ENCODE measurements at places on chromosomes 6 and 20.

- no peaks in the 10 kb centered on the region for H3K36me3 ChIP-seq
- H3K4me3 ChIP-seq = no peak overlapping the region
- no peak for DNase-seq
- H3K27ac ChIP-seq = no peak overlapping the region
- H3K27me3 ChIP-seq = no peaks in the 10 kb centered on the region
- no peaks in the 10 kb centered on the region for H3K4me1 ChIP-seq
Measured at GRCh38 chr20:11193241-11193640, 519.4 kb upstream of the JAG1 start.

DNA sequence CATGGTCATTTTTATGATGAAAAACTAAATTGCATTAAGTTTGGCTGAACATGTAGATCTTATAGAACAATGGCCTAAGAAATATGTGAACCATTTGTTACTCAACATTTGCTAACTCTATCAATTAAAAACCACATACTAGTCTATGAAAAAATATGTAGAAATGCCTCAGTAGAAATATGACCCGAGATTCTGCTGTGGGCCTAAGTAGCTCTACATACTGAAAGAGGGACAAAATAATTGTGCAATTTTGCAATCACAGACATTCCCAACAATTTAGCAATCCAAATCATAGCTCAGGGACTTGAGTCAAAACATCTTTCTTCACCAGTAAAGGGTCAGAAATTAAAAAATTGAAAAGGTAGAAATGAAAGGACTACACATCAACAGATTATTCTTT is 619.0 kb downstream of the FRK start:
- DNase-seq = no peak
- H3K4me3 ChIP-seq = no peak overlapping the region
- H3K27ac ChIP-seq = no peak overlapping the region
- no peaks in the 10 kb centered on the region for H3K27me3 ChIP-seq
- H3K4me1 ChIP-seq = no peaks in the 10 kb centered on the region
- no peaks in the 10 kb centered on the region for H3K36me3 ChIP-seq

- H3K36me3 ChIP-seq = no peaks in the 10 kb centered on the region
- H3K4me1 ChIP-seq = peaks cover 3% of the 10 kb centered on the region
- no peaks in the 10 kb centered on the region for H3K27me3 ChIP-seq
- H3K27ac ChIP-seq = no peak overlapping the region
Measured at GRCh38 chr6:130928158-130928912, 101.1 kb downstream of the SMLR1 start.

GRCh38 chr6:152096863-152097496 is 289.5 kb downstream of the ESR1 start:
- H3K36me3 ChIP-seq = no peaks in the 10 kb centered on the region
- H3K27me3 ChIP-seq = no peaks in the 10 kb centered on the region
- H3K27ac ChIP-seq = peak overlapping the region; percentile 63
- H3K4me1 ChIP-seq = peaks cover 20% of the 10 kb centered on the region
- H3K4me3 ChIP-seq = no peak overlapping the region
- no peak for DNase-seq

DNA sequence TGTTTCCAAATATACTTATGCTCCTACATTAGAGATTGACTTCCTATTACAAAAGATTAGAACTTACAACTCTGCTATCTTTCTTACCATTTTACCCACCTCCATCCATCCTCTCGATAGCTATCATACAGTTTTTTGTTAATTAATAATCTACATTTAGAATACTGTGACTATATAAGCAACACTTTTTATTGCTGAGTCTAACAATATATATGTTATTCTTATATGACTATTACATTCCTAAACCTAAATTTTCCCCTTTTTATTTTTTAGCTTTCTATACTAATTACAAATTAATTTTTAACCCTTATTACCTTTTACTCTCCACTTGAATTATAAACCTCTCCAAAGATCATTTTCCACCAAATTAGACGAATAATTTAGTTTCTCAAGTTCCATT is 57.0 kb downstream of the RNF217 start:
- no peak overlapping the region for H3K27ac ChIP-seq
- no peak overlapping the region for H3K4me3 ChIP-seq
- DNase-seq = no peak
- no peaks in the 10 kb centered on the region for H3K27me3 ChIP-seq
- peaks cover 12% of the 10 kb centered on the region for H3K4me1 ChIP-seq

DNA sequence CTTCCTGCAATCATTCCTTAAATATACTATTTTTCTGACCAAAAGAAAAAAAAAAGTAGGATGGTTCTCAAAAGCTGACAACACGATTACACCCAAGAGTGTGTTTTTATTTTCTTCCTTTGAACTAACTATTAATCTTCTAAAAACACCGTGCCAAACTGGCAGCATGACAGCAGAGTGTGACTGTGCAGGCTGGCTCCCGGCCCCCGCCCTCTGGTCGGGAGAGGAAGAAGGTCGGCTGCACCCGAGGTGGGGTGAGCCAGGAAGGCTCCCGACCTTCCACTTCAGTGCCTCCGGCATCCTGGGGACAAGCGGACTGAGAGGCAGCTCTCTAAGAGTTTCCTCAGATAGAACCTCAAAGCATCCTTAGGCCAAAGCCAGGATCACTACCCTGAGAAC is 29.2 kb downstream of the SLC22A23 start:
- H3K36me3 ChIP-seq = no peaks in the 10 kb centered on the region
- DNase-seq = no peak
- H3K27me3 ChIP-seq = no peaks in the 10 kb centered on the region
- H3K4me3 ChIP-seq = no peak overlapping the region
- no peak overlapping the region for H3K27ac ChIP-seq
- H3K4me1 ChIP-seq = no peaks in the 10 kb centered on the region

- DNase-seq = no peak
- peaks cover 16% of the 10 kb centered on the region for H3K4me1 ChIP-seq
- H3K4me3 ChIP-seq = peak overlapping the region; percentile 6
- no peaks in the 10 kb centered on the region for H3K36me3 ChIP-seq
- no peak overlapping the region for H3K27ac ChIP-seq
- no peaks in the 10 kb centered on the region for H3K27me3 ChIP-seq
Measured at GRCh38 chr6:154506582-154506981, 3.9 kb downstream of the CNKSR3 start.

- no peaks in the 10 kb centered on the region for H3K4me1 ChIP-seq
- H3K36me3 ChIP-seq = no peaks in the 10 kb centered on the region
- no peaks in the 10 kb centered on the region for H3K27me3 ChIP-seq
- H3K4me3 ChIP-seq = no peak overlapping the region
Measured at GRCh38 chr6:124069230-124069950, 265.7 kb downstream of the NKAIN2 start.

DNA sequence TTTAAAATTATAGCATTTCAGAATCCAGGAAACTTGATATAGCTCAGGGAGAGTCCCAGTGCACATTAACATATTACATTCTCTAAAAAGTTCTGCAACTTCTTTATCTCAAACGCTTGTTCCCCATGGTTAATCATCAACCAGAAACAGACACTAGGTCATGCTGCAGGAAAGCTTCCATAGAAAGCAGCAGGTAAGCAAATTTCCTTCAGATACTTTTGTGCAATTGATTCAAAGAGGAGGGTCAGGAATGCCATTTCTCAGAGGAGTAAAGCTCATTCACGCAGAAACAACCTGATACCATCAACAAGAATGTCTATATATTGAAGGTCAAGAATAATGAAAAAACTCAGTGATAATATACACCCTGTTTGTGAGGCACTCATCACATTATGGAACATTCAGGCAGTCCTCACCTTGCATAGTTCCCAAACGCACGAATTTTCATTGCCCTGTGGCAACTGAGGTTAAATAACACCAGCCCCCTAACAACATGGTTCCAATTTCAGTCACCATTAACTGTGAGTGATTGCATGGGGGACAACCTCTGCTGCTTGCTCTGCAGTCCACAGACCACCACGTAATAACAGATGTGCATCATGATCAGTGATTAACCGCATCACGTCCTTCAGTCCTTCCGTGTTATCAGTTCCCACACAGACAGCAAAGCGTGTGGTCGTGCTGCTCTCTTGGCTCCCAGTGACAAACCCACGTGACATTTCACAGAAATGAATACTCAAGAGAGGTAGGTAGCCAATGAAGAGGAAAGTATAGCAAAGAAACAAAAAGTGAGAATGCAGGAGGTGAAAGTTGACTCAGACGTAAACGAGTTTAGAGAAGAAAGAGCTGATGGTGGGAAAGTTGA is 95.7 kb downstream of the LY86 start:
- no peak overlapping the region for H3K27ac ChIP-seq
- no peaks in the 10 kb centered on the region for H3K4me1 ChIP-seq
- H3K36me3 ChIP-seq = no peaks in the 10 kb centered on the region
- no peak for DNase-seq

DNA sequence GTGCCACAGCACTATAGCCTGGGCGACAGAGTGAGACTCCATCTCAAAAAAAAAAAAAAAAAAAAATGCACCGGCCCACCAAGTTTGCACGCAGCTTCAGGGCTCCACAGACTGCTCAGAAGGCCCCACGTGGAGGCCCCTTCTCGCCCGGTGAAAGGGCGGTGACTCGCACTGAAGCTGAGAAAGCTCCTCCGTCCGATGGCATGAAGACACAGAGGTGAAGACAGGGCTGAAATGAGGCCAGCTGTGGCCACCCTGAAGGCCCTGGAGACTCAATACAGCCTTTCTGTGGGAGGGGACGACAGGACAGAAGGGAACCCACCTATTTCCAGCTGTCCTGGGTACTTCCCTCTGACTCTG is 84.0 kb downstream of the PTPN1 start:
- no peaks in the 10 kb centered on the region for H3K36me3 ChIP-seq
- H3K27ac ChIP-seq = no peak overlapping the region
- no peak for DNase-seq
- no peak overlapping the region for H3K4me3 ChIP-seq
- H3K27me3 ChIP-seq = no peaks in the 10 kb centered on the region
- H3K4me1 ChIP-seq = peaks cover 4% of the 10 kb centered on the region

- no peak overlapping the region for H3K4me3 ChIP-seq
- no peak overlapping the region for H3K27ac ChIP-seq
- no peak for DNase-seq
- no peaks in the 10 kb centered on the region for H3K36me3 ChIP-seq
- H3K27me3 ChIP-seq = no peaks in the 10 kb centered on the region
Measured at GRCh38 chr6:121356575-121356974, 22.3 kb upstream of the TBC1D32 start.

DNA sequence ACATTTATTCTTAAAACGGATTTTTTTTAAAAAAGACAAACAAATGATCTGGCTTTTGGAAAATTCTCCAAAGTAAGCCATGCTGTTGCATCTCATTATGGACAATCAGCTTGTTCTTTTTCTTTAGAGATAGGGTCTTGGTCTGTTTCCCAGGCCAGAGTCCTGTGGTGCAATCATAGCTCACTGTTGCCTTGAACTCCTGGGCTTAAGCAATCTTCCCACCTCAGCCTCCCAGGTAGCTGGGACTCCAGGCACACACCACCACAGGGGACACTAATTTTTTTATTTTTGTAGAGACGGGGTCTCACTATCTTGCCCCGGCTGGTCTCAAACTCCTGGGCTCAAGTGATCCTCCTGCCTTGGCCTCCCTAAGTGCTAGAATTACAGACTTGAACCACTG is 45.9 kb upstream of the TGM3 start:
- H3K4me1 ChIP-seq = no peaks in the 10 kb centered on the region
- no peaks in the 10 kb centered on the region for H3K27me3 ChIP-seq
- DNase-seq = no peak
- H3K4me3 ChIP-seq = no peak overlapping the region
- no peaks in the 10 kb centered on the region for H3K36me3 ChIP-seq

GRCh38 chr6:30315156-30315555 is 11.6 kb upstream of the TRIM39 start:
- H3K27ac ChIP-seq = no peak overlapping the region
- peaks cover 5% of the 10 kb centered on the region for H3K36me3 ChIP-seq
- no peaks in the 10 kb centered on the region for H3K27me3 ChIP-seq
- no peak for DNase-seq
- no peak overlapping the region for H3K4me3 ChIP-seq

- H3K27me3 ChIP-seq = no peaks in the 10 kb centered on the region
- H3K4me1 ChIP-seq = no peaks in the 10 kb centered on the region
- H3K27ac ChIP-seq = no peak overlapping the region
- DNase-seq = no peak
- no peak overlapping the region for H3K4me3 ChIP-seq
Measured at GRCh38 chr6:125904871-125905270, 51.7 kb upstream of the HINT3 start.

DNA sequence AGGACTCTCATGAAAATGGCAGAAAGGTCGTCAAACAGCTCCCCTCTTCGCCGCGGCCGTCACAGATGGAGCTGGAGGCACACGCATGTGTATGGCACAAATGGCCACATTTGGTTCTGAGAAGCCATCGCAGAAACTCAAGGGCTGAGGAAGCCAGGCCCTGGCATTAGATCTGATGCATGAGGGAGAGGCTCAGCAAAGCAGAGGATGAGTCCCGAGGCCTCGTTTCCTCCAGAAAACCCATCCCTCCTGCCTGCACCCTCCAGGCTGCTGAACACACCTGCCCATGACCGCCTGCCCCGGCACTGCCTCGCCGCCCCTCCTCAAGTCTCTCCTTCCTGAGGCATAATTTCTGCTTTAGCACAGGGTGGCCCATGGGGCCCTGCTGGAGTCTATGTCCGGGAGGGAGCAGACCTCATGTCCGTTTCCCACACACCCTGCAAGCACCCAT is 240.3 kb downstream of the DLL1 start:
- no peaks in the 10 kb centered on the region for H3K4me1 ChIP-seq
- peak; percentile 53 for DNase-seq
- no peaks in the 10 kb centered on the region for H3K36me3 ChIP-seq
- H3K27me3 ChIP-seq = no peaks in the 10 kb centered on the region
- no peak overlapping the region for H3K4me3 ChIP-seq
- H3K27ac ChIP-seq = no peak overlapping the region

DNA sequence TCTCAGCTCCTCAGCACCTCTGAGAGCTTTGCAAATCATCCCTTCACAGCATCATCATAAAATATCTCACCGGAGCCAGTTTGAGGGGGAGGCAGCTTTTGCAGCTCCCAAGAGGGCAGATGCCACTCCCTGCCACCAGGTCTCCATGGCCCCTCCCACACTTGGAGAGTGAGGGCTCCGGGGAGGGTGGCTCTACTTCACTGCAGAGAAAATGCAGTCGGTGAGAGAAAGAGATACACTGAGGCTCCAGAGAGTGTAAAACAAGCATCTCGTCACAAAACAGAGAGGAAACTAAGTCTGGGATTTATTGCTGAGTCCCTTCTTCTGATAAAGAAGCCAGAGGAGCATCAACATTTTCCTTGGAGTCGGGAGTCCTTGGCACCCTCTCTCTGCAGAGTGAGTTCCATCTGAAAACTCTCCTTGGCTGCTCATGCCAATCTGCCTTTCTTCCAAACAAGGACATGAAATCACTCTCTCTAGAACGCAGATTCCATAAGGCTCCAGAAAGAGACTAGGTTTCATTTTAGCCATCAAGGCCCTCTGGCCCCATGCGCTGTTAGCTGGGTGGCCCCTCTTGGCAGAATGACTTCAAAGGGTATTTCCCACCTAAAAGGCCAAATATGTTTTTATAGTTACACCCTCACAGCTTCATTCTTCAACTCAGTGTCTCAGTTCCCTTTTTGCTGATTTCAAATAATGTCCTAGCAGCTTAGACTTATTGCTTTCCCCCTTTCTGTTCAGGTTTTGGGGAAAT is 70.6 kb upstream of the F13A1 start:
- DNase-seq = no peak
- peak overlapping the region; percentile 37 for H3K4me3 ChIP-seq
- no peaks in the 10 kb centered on the region for H3K4me1 ChIP-seq
- H3K27ac ChIP-seq = peak overlapping the region; percentile 1
- H3K27me3 ChIP-seq = no peaks in the 10 kb centered on the region

GRCh38 chr20:62360854-62361798 is 6.0 kb downstream of the LAMA5 start:
- H3K4me3 ChIP-seq = no peak overlapping the region
- DNase-seq = peak; percentile 63
- H3K27ac ChIP-seq = peak overlapping the region; percentile 98
- no peaks in the 10 kb centered on the region for H3K27me3 ChIP-seq

GRCh38 chr6:34114695-34115402 is 31.0 kb downstream of the GRM4 start:
- no peaks in the 10 kb centered on the region for H3K36me3 ChIP-seq
- DNase-seq = no peak
